ENCODE measurements at places on chromosomes 6 and 20.
A peak's percentile ranks its signal among the peaks of the same experiment; 100 is the strongest.

DNA sequence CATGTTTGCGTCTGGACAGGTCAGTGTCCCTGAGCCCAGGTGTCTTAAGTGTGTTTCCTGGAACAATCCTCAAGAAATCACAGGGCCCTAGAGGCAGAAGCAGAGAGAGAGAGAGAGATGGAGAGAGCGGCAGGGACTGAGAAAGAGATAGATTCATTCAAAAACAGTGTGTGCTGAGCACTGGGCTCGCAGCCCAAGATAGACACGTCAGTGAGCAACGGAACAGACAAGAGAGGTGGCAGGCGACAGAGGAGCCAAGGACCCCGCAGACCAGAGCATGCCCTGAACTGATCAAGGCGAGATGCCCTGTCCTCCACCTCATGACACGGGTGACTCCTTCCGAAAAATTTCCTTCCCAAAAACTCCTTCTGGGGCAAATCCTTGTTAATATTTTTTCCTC is 362.0 kb upstream of the SULF2 start:
- no peak for DNase-seq

- no peak for DNase-seq
Measured at GRCh38 chr20:3128275-3128984, 31.2 kb downstream of the FASTKD5 start.

DNA sequence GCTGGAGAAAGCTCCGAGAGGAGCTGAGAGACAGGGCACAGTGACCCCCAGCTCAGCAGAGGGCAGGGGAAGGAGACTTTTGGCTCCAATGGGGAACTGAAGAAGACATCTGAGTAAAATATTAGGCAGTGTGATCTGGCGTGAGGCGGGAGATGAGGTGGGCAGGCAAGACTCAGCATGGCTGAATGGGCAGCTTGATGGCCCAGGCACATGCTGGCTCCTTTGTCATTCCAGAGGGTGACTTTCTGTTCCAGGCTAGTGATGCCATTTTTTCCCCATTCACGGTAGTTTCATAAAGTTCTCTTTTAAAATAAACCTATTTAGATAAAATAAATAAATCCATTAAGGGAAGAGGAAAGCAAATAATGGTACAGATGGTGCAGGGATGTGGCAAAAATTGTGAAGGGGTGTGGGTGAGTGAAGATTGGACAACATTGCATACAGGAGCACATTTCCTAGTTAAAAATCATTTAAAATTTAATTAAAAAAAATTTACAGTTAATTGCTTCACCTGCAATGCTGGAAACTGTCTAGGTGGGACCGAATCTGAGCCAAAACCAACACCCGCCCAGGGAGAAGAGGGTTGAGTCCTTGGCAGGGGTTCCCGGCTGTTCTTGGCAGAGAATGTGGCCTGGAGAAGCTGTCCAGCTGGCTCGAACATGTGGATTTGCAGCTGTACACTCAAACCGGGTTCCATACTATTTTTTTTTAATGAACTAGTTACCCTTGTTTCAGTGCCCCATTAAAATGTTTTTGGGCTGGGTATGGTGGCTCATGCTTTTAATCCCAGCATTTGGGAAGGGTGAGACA is 41.7 kb upstream of the PRELID3B start:
- DNase-seq, result no peak

DNA sequence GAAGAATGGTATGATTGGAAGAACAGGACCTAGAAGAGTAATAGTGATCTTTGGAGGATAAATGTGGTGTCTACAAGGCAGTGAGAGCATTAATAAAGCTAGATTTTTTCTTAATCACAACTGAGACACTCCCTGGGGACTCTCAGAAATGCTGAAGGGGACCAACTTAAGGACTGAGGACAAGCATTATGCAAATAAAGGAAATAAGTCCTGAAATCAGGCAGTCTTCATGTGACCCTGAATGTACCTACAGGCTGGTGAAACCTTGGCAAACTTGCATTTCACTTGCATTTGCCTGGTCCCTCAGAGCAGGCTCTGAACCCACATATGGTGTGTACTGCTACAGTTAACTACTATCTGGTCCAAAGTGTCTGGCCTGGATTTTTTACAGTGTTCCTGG is 19.3 kb upstream of the TTK start:
- no peak for DNase-seq

GRCh38 chr6:99613409-99613704 is 6.7 kb downstream of the PRDM13 start:
- DNase-seq, result no peak

GRCh38 chr6:19921786-19922185 is 84.6 kb downstream of the ID4 start:
- DNase-seq, result no peak

DNA sequence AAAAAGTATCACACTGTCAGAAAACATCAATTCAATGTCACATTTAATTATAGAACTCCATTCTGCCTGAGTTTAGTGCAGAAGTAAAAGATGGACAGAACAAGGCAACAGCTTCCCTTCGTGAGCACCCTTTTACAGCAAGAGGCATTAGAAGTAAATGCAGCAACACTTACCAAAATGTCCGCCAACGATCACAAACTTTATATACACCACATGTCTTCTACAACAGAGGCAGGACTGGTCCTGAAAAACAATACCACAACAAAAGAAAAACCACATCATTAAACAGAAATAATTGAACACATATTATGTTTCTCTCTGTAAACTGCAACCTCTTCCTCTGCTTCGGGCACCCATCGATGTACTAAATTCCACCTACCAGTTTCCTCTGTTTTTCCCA is 92.9 kb downstream of the FYN start:
- DNase-seq, result no peak

DNA sequence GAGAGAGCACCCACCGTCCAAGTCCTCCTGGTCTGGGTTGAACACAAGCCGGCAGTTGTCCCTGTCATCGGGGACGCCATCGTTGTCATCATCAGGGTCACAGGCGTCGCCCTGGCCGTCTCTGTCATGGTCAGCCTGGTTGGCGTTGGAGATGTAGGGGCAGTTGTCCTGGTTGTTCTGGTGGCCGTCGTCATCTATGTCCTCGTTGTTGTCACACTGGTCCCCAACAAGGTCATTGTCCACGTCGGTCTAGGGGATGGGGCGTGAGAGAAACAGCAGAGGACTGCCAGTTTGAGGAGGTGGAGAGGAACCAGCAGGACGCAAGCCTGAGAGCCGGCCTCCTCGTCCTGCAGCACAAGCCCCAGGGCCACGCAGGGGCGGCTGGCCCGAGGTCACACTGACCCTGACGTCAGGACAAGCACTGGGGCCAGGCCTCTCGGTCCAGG is 28.5 kb downstream of the THBS2 start:
- no peak for DNase-seq

GRCh38 chr6:129730477-129731165 is 20.6 kb upstream of the ARHGAP18 start:
- DNase-seq, result peak; percentile 32

DNA sequence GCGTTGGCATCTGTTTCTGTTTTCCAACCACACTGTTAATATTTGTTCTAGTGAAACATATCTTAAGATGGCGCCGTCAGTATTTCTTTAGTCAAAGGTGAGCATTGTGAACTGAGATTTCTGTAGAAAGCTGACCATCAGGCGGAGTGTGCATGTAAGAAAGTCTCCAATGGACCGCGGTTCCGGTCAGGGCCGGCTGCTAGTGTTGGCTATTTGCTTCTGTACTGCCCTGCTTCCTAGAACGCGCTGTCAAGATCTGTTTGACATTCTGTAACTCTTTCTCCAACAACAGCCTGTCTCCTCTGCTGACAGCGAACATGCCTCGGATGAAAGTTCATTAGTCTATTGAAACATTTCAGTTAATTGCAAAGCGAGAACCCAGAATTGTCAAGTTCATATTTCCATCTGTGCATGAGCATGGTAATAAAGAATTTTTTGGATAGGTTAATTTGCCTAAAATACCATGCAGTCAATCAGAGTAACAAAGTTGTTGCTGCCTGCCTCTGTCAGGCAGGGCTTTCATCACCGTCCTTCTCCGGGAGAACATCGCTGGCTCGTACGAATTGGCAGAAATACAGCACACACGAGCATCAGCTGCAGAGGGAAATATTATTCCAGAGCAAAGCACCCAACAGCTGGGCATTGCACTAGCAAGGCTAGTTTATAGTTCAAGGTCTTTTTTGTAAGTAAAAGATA is 369.1 kb downstream of the CDH4 start:
- no peak for DNase-seq

DNA sequence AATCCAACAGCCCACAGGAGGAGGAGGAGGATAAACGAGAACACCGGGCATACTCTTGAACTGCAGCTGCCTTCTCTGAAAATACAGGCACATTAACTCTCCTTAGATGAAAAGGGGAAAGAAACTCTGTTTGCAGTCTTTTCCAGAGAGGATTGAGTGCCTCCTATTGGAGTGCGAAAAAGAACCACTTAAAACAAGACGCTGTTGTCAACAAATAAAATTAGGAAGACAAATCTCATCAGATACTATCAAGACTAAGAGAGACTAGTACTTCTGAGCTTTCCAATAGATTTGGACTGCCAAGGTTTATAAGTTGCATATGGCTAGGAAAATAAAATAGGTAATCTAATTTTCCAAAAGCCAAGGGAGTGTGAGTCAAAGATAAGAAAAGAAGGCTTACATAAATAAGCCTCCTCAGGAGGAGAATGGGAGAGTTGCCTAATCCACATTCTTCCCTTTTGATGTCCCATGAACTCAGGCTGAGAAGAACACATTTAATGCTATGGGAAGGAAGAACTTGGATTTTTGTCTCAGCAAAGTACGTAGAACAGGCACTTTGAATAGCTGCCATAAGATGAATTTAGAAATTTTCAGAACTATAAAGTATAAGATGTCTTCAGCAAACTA is 154.7 kb downstream of the ARHGAP18 start:
- no peak for DNase-seq

DNA sequence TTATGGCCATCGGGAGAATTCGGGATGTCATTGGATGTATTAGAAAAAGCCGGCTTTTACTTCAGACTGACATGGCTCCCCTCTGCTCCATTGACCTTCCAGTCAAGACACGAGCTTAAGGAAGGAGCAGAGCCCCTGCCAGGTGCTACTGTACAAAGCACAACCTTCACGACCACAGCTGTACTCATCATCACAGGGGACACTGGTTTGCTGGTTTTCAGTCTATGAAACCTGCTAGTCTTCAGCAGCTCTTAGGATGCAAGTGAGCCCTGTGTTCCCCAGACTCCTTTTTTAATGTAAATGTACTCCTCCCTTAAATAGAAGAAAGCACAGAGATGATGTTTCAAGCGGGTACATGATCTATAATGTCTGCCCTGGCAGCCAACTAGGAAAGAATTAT is 1.9 kb upstream of the TRAPPC3L start:
- DNase-seq, result no peak

DNA sequence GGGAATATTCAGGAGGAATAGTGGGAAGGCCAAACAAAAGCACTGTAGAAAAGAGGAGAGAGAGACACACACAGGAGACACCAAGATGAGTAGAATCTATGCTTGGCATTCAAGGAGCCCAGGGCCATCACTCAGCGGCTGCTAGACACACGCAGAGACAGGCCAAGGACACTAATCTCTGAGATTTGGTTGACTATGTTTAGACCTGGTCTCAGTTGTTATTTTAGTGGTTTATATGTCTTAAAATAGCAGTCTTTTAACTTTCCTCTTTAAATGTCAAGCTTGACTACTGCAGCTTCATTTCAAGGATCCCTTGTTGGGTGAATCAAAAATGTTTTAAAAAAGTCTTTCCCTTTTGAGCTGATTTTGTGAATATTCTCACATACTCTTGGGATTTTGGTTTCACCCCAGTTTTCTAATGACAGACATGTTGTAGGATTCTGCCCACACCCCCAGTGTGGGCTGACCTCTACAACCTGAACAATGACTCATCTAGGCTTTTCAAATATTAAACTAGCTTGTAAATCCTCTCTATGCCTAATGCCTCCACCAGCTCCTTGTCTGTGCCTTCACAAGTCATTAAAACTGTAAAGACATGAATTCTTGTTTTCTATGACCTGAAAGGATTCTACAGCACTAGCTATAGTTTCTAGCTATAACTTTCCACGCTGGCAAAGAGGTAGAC is 142.7 kb upstream of the EXOC2 start:
- DNase-seq, result no peak

DNA sequence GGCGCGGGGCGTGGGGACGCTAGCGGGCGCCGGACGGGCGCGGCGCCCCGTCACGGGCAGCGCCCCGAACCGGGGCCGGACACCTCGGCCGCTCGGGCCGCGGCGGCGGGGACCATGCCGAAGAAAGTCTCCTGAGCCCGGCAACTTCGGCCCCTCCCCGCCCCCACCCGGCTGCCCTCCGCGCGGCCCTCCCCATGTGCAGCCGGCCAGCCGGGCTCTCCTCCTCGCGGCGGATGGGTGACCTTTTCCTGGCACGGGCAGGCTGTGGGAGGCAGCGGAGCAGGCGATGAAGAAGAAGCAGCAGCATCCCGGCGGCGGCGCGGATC is 278 bp downstream of the UST start:
- DNase-seq, result no peak

DNA sequence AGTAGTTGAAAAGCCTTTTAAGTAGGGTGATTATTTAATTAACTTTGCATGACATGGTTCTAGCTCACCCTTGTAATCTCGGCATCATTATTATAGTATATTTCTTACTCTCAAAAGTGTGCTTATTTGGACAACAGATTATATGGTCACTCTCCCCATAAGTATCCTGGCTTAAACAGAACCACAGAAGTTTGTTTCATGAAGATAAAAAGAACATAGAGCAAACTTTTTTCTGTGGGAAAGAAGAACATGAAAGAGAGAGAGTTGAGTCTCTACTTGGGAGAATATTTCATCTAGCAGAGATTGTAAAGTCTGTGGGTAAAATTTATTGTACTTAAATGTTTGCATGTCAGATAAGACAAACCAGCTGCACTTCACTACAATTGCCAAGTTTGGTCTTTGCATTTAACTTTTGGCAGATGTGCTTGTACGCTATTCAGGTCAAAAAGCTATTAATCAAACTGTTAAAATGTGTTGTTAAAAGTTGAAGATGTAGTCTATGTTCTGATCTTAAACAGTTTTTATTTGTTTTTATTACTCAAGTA is 33.4 kb upstream of the PRIM2 start:
- DNase-seq, result no peak

GRCh38 chr6:61977947-61978346 is 308.1 kb downstream of the KHDRBS2 start:
- peak; percentile 49 for DNase-seq

DNA sequence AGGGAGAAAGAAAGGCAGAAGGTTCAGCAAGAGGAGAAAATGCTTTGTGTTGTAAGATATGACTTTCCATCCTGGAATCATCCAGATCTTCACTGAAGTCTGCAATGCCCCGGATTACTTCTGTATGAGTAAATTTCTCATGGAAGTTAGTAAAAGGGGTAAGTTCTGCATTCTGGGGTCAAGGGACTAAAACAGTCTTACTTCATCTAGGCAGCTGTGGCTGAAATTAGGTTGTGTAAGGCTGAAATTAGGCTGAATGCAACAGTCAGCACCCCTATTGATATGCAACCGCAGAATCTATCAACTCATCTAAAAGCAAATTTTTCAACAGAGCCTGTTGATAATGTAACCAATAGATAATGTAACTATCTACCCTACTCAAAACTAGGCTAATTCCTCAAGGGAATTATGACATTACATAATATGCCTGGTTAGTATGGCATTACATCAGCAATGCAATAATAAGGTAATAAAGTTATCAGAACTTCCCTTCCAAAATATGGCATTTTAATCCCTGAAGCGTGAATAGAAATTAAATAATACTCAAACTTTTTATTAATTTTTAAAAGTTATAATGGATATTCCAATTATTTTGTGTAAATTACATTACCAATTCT is 671.7 kb upstream of the CITED2 start:
- no peak for DNase-seq

Data from SHP77 treated with DMSO at 0.1 percent for 48 hours (cell line).